ENCODE measurements at places on chromosomes 6 and 20.

DNA sequence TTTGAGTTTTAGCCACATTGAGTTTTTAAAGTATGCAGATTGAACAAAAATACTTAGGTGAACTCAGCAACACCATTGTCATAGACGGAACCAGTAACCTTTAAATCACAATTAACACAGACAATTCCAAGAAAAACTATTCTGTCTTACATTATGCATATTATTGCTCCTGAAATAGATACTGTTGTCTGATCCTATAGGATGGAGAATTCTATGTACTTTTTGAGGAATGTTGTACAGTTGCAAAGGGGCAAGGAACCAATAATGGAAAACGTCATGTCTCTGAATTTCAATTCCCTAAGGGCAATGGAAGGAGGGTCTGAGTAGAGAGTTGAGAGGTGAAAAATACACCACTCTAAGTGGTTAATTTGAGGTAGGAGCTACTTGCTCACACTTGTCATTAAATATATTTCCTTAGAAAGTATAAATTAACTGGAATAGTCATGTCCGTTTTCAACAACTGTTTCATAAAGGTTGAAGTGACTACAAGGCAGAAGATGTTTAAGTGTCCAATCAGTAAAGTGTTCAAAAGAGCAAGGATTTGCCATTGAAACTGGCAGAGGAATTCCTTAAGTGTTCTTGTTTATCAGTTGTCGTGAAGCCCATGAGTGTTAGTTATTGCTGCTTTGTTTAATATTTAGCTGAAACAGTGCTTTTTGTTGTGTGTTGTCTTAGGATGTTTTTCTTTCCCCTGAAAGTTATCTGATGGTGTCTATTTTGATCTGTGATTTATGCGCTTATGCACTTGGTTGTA lies 1.3 kb downstream of the NKAIN2 start:
- no peak for DNase-seq

GRCh38 chr6:75201901-75202672 lies 3.8 kb downstream of the COL12A1 start:
- no peak for DNase-seq

DNA sequence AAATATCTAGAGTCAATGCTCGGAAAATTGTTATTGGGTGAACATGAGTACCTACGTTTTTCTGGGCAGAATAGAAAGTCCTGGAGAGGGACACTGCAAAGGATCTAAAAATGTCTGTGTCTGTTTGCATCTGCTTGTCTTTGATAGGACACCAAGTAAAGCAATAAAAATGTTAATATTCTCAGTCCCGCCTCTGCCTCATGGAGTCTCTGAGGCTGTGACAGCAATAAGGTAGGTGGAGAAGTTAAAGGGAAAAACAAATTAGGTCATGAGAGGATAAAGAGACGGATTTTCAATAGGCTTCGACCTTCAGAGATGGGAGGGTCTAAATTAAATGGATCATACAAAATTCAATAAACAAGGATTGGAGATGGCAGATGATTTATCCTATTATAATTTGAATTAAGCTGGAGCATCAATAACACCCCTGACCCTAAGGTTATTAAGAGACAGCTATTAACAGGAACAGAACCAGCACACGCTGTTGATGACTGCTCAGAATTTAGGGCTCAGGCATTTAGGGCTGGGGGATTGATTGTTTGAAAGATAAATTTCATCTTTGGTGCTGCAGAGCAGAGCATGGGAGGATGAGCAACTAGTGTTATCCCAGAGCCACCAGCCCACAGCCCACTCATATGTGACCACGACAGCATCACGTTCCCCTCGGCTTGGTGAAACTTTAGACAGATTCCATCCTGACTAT lies 620.3 kb upstream of the CDH4 start:
- no peak for DNase-seq

- DNase-seq, result peak; percentile 23
These were observed 226.5 kb downstream of the BTBD9 start for GRCh38 chr6:38413102-38413800.

GRCh38 chr6:20718705-20719653 lies 184.7 kb downstream of the CDKAL1 start:
- DNase-seq, result no peak

DNA sequence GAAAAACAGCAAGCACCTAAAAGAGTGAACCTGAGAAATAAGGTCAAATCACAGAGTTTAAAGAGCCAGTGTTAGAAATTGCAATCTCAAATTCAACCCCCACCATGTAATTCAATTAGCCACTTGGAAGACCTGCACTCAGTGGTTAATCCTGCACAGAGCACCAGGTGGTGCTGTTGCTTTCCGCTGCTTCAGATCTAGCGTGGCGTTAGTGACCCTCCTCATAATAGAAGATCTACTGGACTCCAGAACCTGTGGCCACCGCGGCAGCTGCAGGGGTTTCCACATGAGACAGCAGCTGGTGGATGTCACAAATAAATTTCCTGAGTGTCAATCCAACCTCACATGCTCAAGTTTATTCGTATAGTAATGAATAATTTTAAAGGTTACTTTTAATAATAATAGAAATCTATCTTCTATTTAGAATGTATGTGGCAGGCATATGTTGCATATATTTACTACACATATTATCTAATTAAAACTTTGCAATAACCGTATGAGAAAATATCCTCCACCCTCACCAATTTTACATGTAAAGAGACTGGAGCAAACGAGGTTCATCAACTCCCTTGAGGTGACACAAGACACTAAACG lies 84.4 kb downstream of the SYNE1 start:
- peak; percentile 44 for DNase-seq

GRCh38 chr20:51936377-51936776 lies 134.1 kb upstream of the SALL4 start:
- DNase-seq, result no peak

DNA sequence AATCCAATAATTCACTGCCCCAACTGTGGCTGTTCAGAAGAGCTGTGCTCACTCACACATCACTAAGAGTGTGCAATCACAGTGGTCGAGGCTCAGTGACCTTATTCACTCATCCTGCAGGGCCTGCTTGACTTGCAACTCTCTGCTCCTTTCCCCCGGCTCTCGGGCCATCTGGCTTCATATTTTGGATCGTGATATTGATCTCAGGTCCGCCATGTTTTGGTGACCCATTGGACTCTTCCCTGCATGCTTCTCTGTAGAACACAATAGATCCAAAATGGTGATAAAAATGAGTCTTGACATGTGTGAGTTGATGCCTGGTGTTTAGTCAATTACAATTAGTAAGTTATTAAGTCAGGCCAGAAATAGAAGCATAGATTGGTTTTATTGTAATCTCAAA lies 313.9 kb upstream of the SOX4 start:
- no peak for DNase-seq

- no peak for DNase-seq
These were observed 340.4 kb downstream of the TPBG start for GRCh38 chr6:82704045-82704444.

DNA sequence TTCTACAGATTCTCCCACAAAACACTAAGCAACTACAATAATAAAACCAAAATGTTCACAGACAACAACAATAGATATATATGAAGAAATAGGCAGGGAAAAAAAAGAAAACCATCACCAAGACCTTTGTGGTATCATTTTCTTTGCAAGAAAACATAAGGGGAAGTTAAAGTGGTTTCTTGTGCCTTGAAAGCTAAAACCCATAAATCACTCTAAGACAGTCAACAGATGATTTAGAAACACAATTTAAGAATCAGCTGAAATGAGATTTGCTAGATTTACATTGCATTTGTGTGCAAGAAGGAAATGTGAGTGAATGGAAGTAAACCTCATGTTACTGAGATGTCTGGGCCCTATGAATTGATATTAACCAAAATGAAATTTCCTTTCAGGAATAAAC lies 1265.4 kb upstream of the GJE1 start:
- DNase-seq, result no peak

DNA sequence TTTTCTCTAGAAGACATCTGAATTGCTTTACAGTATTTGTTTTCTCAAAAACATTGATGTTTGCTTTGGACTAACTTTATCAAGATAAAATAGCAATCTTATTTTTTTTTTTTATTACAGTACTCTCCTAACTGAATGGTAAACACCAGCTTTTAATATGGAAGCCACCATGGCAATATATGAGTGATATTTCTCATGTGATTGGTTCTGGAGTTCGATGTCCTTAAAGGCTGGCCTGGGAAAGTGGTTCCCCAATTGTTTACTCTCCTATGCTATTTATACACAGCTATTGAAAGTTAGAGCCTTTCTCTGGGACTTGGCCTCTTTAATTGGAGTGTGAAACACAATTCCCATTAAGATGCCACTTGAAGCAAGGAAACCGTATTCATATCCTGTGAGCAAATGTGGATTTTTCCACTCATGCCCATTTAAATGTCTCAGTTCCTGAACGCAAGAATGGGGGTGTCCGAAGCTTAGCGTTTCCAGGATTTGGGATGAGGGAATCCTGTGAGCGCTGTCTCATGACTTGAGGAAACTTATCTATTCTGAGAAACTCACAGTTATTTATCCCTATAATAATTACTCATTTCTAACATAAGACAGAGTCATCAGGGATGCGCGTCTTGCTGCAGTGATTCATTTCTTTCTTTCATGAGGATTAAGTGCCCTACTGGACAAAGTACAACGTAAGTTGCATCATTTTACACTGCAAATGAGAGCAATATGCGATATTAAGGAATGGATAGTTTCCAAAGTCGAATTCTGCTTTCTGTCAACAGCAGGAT lies 143.3 kb upstream of the PREP start:
- DNase-seq, result peak; percentile 54

- DNase-seq, result no peak
These were observed 57.2 kb downstream of the CTCFL start for GRCh38 chr20:57467742-57468141.

DNA sequence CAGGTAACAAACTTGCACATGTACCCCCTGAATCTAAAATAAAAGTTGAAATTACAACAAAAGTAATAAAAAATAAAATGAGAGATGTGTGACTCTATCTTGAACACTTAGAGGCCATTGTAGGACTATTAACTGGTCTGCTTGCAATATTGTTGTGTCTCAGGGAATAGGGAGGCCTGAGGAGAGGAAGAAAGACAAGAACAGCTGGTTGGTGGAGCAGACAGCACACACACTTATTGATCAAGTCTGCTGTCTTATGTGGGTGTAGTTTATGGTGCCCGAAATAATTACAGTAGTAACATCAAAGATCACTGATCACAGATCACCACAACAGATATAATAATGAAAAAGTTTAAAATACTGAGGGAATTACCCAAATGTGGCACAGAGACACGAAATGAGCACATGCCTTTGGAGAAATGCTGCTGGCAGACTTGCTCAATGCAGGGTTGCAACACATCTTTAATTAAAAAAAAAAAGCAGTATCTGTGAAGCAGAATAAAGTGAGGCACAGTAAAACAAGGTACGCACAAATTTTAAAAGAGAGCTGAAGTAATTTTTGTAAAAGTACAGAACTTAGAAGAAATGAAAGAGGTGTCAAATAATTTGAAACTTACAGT lies 110.1 kb upstream of the HDAC2 start:
- no peak for DNase-seq

GRCh38 chr6:33822575-33823395 lies 19.0 kb upstream of the MLN start:
- no peak for DNase-seq

- DNase-seq, result no peak
These were observed 5.0 kb upstream of the LPIN3 start for GRCh38 chr20:41335591-41335990.

DNA sequence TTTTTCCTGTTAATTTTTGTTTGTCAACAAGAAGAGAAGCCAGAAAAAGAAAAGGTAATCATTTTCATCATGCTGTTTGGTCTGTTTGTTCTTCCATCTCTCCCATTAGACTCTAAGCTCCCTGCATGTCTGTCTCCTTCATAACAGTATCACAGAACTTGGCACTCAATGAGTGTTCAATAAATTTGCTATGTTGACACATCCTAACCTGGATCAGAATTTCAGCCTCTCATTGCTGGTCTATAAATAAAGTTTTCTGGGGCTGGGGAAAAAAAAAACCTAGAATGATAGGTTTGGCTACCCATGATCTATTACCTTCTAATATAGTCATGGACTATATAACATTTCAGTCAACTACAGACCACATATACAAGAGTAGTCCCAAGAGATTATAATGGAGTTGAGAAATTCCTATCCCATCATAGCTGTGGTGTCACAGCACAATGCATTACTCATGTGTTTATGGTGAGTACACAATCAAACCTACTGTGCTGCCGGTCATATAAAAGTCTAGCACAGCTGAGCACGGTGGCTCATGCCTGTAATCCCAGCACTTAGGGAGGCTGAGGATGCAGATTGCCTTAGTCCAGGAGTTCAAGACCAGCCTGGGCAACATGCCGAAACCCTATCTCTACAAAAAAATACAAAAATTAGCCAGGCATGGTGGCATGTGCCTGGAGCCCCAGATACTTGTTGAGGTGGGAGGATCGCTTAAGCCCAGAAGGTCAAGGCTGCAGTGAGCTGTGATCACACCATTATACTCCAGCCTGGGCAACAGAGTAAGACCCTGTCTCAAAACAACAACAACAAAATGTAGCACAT lies 5.9 kb downstream of the NUDT3 start:
- no peak for DNase-seq

- DNase-seq, result no peak
These were observed 168.0 kb upstream of the LRFN2 start for GRCh38 chr6:40755046-40755681.

DNA sequence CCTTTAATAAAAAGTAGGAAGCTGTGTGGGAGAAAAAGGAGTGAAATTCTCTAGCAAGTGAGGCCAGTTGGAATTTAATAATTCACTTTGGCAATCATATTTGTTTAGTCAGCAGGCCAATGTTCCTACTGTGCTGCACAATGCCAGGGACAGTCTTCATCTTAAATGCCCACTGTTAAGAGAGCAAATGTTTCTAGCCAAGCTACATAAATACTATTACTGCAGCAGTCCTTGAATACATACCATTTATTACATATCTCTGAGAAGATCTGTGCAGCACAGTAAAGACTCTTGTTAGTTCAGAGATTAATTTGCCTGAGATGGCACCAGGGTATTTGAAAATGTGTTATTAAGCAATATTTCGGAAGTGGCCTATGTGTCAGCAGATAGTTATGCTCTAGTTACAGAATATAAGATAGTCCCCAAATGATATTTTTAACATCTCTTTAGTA lies 105.4 kb downstream of the OGFRL1 start:
- no peak for DNase-seq

- DNase-seq, result no peak
These were observed 89.0 kb downstream of the SLC2A10 start for GRCh38 chr20:46798430-46798829.

DNA sequence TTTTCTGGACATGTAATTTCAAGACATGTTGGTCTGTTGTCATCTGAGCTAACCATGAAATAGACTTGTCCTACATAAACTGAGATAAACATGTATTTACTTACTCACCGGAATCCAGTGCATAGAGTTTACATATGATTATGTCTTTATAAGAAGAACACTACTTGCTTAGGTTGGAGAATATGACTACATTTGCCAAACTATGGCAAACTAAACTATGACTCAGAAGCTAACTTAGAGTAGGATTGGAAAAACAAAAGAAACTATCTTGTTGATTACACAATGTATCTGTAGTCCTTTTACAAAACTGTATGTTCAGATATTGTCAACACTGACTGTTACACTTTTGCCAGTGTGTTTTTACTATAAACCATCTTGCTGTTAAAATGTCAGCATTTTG lies 113.3 kb downstream of the CRYBG1 start:
- peak; percentile 13 for DNase-seq

All from activated CD4-positive, alpha-beta T cell treated with anti-CD3 and anti-CD28 coated beads, Interleukin-2, amount 50 U/mL, for 16 hours (primary cell).